ENCODE measurements at places on chromosomes 5 and 9.

DNA sequence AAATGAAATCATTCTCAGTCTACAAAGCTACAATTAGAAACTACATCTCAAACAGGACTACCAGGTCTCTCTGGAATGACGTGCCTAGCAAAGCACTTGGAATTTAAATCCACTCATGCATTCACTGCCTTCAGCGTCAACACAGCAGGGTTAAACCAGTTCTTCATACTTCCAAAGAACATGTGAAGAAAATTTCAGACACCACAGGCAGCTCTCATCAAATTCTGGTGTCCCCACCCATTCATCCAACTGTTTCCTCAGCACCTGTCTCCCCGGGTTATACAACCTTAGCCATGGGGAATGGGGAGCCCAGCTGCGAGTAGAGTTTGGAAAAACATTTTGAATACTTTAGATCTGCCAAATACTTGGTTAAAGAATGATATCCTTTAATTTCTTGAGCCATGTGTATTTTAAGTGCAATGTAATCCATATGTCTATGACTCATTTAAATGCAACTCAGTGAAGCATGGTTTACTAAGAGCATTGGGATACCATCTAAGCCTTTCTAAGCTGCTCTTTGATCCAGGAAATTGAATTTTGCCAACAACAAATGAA is 17.5 kb downstream of the ADAM19 start:
- no peak for DNase-seq

DNA sequence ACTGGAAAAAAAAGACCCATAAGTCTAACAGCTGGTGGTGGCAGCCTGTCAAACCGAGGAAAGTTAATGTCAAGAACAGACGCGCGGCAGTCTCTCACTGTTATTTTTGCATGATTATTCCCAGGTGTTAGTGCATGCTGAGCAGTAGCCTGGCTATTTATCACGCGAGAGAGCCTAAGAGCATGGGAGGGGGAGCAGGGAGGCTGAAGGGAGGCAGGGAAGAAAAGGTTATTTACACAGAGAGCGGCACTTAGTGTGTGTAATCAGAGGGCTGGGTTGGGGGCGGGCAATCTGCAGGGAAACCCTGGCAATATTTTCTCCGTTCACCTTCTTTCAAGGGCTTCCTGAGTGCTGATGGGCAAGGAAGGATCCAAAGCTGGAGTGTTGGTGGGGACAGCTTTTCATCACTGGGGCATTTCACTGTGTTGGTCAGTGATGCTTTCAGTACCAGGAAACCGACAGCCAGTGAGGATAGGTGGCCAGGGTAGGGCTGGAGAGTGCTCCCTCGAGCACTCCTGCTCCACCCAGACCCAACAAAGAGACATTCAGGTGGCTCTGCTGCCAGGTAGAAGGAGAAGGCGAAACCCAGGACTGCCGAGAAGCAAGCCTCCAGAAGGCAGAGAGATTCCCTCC is 39.6 kb downstream of the ZNF608 start:
- DNase-seq: no peak

DNA sequence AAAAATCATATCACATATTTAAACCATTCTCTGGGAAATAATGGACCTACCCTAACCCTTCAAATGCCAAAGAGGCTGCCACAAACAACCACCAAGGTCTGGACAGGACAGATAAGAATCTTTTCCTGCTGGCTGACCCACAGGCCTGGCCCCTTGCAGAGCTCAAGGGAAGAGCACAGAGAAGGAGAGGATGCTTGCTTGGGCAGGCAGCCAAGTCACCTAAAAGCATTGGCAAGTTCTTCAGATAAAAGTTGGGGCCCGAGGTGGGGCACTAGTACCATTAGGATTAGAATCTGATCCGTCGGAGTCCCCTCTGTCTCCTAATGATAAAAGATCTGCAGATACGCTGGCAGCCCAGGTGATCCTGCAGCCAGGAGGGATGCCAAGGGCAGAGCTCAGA is 176.6 kb downstream of the GABBR2 start:
- DNase-seq: no peak

GRCh38 chr5:7464182-7464581 is 68.2 kb downstream of the ADCY2 start:
- no peak for DNase-seq

- no peak for DNase-seq
Observed at GRCh38 chr9:22382331-22382730, 64.3 kb upstream of the DMRTA1 start.

DNA sequence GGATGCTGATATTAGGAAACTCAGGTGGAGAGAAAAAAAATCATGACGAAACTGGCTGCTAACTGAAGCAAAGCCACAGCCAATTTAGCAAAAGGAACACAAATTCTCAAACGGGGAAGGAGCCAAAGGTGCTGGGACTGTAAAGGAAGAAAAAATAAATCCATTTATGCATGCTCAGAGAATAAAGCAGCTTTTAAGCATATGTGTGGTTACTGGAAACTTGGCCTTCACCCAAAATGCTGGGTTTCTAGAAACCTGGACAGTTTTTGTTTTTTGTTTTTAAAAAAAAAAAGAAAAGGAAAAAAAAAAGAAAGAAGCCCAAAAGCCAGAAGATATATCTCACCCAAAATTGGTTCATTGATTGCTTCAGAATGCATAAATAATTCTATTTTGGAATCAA is 8.0 kb downstream of the WHRN start:
- no peak for DNase-seq

DNA sequence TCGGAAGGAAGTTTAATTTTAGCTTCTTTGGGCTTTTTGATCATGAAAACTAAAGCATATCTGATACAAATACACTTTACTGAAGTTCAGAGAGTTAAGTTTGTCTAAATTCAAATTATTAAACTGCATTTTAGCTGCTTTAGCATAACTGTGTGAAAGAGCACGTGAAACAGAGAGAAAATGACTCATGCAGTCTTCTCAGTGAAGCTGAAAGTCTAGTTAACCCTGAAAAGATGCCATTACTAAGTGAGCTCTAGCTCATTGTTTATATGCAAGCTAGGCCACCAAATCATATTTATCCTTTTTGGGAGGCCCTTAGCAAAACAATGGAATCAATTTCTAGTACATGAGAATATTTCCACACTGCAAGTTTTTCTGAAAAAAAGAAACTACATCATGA is 27.6 kb downstream of the TPD52L3 start:
- no peak for DNase-seq

DNA sequence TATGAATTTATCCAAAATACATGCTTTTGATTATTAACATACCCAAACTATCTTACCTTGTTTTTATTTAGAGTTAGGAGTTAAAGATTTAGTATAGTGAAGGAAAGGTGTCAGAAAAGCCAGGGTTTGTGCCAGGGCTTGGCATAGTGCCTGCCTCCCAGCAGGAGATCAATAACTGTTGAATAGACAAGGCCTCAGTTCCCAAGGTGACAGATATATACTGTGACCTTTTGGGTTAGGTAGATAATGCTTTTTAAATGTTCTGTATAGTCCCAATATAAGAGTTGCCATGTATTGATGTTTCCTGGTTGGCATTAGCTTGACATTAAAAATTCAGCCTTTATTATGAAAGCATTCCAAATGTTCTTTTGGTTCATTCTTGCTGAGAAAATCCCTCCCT is 121.8 kb downstream of the MCTP1 start:
- DNase-seq: no peak

DNA sequence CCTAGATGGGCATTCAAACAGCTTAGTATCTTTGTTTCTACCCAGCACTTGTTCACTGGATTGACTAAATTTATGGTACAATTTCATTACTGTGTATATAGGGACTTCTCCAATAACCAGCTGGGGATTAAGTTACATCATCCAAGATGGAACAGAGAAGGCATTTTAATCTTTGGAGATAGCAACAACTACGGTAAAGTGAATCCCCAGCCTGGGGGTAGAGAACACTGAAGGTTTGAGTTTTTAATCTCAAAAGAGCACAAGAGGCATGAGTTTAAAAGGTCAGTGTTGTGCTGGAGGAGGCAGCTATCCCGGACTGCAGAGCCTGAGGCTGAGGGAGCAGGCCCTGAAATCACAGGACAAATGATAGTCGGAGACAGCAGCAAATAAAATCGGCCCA is 28.6 kb downstream of the DDX31 start:
- no peak for DNase-seq

- no peak for DNase-seq
Observed at GRCh38 chr9:22210262-22210661, 201.2 kb upstream of the CDKN2B start.

- DNase-seq: no peak
Observed at GRCh38 chr9:76018761-76019160, 128.3 kb downstream of the PCSK5 start.

DNA sequence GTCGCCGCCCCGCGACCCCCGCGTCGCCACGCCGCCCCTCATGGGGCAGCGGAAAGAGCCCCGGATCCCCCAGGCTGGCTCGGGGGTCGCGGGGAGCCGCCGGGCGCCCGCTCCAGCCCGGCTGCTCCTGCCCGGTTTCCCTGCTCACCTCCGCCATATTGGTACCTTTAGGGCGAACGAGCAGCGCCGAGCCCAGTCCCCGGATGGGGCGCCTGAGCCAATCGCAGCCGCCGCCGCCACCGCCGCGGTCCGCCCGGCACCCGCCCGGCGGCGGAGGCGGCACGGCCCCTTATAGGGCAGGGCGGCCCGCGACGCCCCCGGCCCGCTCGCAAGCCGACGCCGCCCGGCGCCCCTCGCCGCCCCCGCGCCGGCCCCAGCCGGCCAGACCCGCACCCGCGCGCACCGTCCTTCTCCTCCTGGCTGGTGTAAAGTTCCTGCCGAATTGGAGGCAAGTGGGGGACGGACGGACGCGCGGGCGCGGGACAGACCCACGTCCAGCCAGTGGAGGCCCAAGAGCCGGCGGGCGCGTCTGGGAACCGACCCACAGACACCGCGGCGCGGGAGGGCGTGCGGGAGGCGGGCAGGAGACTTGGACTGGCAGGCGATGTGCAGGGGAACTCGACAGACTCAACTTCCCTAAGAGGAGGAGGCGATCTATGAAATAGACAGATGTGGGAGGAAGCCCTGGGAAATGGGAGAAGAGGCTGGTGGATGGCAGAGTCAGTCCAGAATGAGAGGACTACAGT is at the start of gene MIER3:
Gene MIER3, minus strand, starts transcription at position 178 of the 746 bp plus-strand sequence. Its CDS starts 21 bp downstream, at position 157.
- peak; percentile 63 for DNase-seq

- DNase-seq: no peak
Observed at GRCh38 chr9:105297442-105298075, 53.1 kb downstream of the SLC44A1 start.

GRCh38 chr5:130605234-130605633 is 559.8 kb downstream of the HINT1 start:
- no peak for DNase-seq

- no peak for DNase-seq
Observed at GRCh38 chr5:76351176-76351575, 51.9 kb upstream of the IQGAP2 start.

- no peak for DNase-seq
Observed at GRCh38 chr5:94993491-94993890, 291.4 kb downstream of the MCTP1 start.

DNA sequence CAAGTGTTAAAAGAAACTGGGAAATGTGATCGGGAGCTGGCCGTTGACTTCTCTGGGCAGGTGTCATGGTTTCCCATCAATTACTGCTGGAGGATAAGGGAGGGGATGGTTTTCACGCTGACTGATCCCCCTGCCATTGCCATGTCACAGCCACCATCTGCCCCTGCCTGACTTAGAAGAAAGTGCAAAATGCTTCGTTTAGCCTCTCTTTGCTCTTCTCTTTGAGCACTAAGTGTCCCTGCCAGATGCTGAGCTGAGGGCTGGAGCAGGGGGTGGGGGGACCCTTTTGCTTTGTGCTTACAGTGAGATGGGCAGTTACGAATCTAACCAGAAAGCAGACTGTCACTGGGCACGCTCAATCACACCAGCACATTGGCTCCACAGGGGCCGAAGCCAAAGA is 138.4 kb upstream of the ALDH1B1 start:
- DNase-seq: no peak

GRCh38 chr5:151006704-151007334 is 13.6 kb upstream of the GPX3 start:
- no peak for DNase-seq

GRCh38 chr5:140553657-140554056 is 3.6 kb downstream of the SRA1 start:
- DNase-seq: no peak

DNA sequence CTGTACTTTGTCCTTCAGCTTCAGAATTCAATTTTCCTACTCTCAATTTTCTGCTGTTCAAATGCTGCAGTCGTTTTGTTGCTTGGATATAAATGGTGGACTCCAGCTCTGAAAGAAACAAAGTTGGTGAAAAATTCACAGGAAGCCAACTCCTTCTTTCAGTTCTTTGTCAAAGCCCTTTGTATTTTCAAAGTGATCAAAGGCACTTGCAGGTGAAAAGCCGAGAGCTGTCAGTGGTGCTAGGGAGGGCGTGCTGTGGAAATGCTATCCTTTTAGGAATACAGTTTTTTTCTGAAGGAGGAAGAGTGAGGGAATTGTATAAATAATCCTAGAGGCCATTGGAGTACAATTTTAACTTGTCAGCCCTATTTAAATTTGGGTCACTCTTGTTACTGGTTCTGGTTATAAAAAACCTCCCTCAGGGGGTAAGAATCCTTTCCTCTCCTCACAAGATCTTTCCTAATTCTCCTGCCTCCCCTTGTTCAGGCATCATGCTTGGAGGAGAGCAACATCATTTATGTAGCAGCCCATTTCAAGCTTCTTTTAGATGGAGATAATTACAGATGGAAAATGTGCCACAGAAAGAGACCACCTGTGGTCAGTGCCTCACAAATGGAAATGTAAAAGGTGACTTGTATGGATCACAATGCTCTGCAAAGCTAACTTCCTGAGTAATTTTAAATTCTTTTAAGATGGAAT is 62.5 kb upstream of the GHR start:
- DNase-seq: no peak

DNA sequence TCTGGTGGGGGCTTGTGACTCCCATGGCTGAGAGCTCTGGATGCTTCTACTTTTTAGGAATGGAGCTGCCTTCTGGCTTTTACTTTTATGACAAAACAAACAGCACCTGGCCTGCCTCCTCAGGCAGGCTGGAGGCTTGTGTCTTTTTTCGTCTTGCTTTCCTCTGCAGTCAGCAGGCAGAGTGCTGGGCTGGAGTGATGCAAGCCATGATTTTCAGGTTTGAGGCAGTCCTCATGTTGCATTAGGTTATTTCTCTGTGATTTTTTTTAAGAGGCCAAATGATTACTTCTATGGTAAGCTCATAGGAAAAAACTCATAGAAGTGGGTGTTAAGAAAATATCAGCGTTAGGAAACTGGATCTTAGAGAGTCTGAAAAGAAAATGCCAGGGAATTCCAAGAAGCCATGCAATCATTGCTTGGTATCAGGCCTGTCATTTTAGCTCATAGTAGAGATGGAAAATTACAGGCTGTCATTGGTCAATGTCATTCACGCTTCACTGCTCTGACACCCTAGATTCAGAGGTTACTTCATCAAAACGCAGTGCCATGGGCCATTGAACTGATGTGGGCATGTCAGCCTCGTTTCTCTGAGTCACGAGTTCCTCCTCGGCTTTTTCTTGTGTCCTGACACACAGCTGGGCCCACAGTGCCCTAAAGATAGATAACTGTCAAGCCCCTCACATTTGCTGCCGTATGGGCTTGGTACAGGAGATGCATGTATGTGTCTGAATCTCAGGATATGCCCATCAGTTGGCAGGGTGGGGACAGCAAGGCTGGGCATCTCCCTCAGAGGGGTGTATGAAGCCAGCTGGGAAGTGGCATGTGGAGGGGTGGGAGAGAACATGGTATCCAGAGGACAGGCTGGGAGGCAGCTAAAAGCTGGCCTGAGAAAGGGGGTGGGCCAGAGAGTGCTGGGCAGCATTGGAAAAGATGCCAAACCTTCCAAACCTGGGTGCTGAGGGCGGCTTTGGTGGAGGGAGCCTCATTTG is 151.8 kb downstream of the HSPA4 start:
- no peak for DNase-seq

Measured in stimulated activated CD8-positive, alpha-beta memory T cell treated with anti-CD3 and anti-CD28 coated beads, Interleukin-2, amount 100 ng/mL, for 1 hour (primary cell).